ENCODE measurements at places on chromosomes 2 and 18.

GRCh38 chr2:240189686-240190085, 49.2 kb upstream of the OTOS start:
- H3K27me3 ChIP-seq: peaks cover 44% of the 10 kb centered on the region
- no peak for DNase-seq
- no peak overlapping the region for H3K27ac ChIP-seq
- H3K4me3 ChIP-seq: no peak overlapping the region
- H3K36me3 ChIP-seq: peaks cover 4% of the 10 kb centered on the region

DNA sequence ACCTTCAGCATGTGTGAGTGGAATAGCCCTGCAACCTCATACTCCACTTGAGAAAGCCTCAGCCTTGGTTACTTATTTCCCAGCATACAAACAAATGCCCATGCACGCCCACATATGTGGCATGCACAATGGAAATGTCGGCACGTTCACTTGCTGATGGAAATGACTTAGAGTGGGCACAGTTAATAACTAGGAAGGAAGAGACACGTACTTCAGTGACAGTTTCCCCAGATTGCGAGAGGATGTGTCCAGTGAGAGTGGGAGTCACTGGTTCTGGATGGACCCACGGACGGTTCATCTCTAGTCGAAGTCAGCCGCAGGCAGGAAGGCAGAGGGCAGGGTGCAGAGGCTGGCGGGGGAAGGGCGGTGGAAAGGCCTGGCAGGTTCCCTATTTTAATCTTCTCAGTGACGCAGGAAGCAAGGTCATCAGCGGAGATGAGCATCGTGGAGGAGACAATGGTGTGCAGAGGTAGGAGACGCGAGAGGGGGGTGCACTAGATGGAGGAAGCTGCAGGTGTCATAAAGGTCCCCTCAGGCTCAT, 350.7 kb upstream of the MYT1L start:
- no peaks in the 10 kb centered on the region for H3K36me3 ChIP-seq
- H3K4me1 ChIP-seq: peaks cover 40% of the 10 kb centered on the region
- no peak for DNase-seq
- no peak overlapping the region for H3K4me3 ChIP-seq

DNA sequence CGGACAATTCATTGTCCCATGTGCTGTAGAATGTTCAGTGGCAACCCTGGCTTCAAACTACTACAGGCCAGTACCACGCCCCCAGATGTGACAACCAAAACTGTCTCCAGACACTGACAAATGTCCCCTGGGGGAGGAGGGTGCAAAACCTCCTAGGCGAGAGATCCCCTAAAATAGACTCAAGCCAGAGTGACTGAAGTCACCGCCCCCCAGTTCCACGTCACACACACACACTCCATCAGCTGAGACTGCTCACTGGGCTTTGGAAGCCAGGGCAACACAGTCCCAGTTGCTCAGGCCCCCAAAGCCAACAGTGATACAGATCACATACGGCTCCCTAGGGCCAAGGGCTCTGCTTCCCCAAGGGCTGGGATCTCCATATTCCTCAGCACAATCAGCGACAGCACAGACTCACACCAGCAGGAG, 19.1 kb downstream of the HDAC4 start:
- H3K4me3 ChIP-seq: peak overlapping the region; percentile 92
- H3K4me1 ChIP-seq: peaks cover 57% of the 10 kb centered on the region
- H3K36me3 ChIP-seq: peaks cover 1% of the 10 kb centered on the region
- DNase-seq: peak; percentile 43
- no peaks in the 10 kb centered on the region for H3K27me3 ChIP-seq
- H3K27ac ChIP-seq: peak overlapping the region; percentile 96

DNA sequence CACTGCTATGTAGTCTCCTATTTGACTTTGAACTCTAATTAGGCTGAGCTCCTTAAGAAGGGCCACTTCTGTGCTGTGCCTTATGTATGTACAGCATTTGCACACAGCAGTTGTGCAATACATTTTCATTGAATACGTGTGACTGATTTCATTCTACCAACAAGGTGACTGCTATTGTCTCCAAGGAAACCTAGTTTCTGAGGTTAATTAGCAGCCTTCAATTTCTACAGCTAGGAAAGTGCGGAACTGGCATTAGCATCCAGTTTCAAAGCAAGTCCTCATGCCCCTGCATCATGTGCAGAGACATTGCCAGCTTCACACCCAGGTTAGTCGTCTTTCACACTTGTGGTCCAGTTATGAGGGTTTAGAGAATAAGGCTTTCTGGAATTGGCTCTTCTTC, 58.6 kb downstream of the NCK2 start:
- H3K4me1 ChIP-seq: peaks cover 100% of the 10 kb centered on the region
- no peaks in the 10 kb centered on the region for H3K27me3 ChIP-seq
- H3K27ac ChIP-seq: peak overlapping the region; percentile 97
- H3K36me3 ChIP-seq: peaks cover 9% of the 10 kb centered on the region
- DNase-seq: no peak

GRCh38 chr2:48430528-48431094, 99.3 kb upstream of the STON1 start:
- H3K4me3 ChIP-seq: no peak overlapping the region
- H3K4me1 ChIP-seq: no peaks in the 10 kb centered on the region
- no peak for DNase-seq
- H3K36me3 ChIP-seq: no peaks in the 10 kb centered on the region

DNA sequence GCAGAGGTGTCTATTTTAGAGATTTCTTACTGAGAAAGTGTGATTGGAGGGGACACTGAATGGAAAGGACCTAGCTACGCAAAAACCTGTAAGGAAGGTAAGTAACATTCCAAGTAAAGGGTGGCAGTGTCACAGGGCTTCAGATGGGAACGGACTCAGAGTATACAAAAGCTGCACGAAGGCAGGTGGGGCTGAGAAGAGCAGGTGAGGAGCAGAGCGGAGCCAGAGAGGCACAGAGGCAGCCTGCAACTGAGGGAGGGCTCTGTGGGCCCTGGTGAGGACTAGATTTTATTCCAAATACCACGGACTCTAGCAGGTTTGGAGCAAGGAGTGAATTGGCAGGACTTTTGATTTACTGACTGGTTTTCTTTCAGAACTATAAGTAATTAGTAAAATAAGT, 331.3 kb upstream of the PKDCC start:
- no peaks in the 10 kb centered on the region for H3K36me3 ChIP-seq
- no peak overlapping the region for H3K4me3 ChIP-seq
- no peaks in the 10 kb centered on the region for H3K27me3 ChIP-seq
- no peaks in the 10 kb centered on the region for H3K4me1 ChIP-seq

DNA sequence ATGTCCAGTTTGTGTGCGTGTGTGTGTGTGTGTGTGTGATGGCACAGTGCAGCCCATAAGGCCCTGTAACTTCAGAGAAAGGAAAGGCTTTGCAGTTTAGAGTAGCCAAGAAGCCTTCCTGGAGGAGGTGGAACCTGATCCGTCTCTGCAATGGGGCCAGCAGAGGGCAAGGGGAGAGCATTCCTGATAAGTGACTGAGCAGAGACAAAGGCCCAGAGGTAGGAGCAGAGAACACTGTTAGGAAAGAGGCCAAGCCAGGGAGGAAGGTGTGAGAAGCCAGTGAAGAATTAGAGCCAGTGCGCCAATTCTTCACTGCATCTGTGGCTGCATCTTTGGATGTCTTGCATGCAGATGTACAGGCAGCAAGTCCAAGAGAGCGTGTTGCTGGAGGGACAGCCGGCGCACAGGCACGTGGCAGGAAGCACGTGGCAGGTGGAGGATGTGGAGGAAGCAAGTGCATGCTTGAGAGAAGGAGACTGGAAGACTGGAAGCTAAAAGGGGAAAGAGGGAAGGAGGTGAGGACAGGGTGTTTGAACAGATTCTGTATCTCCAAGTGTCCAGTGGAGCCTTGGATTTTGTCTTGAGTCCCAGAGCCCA, 196.3 kb downstream of the CTIF start:
- H3K27me3 ChIP-seq: no peaks in the 10 kb centered on the region
- no peak for DNase-seq
- H3K36me3 ChIP-seq: no peaks in the 10 kb centered on the region
- no peak overlapping the region for H3K4me3 ChIP-seq
- no peaks in the 10 kb centered on the region for H3K4me1 ChIP-seq

DNA sequence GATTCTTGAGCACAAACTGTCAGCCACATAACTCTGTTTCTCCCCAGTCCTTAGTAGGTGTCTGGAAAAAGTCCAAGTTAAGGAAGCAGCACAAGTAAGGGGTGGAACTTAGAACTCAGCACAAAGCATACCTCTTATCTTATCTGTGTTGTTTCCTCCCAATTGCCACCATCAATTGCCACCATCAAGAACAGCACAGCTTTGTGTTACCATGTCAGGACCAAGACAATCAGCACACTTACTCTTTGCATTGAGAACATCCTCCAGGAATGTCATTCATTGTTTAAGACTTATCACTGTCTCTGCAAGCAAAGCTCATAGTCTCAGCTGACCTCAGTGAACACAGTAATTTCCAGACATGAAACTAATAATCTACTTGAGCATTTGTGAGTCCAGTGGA, 212.7 kb upstream of the FSHR start:
- H3K4me1 ChIP-seq: no peaks in the 10 kb centered on the region
- H3K4me3 ChIP-seq: no peak overlapping the region
- DNase-seq: no peak
- no peaks in the 10 kb centered on the region for H3K27me3 ChIP-seq

- H3K27ac ChIP-seq: peak overlapping the region; percentile 98
- H3K36me3 ChIP-seq: peaks cover 49% of the 10 kb centered on the region
- DNase-seq: no peak
- peak overlapping the region; percentile 99 for H3K4me3 ChIP-seq
- H3K4me1 ChIP-seq: peaks cover 80% of the 10 kb centered on the region
- no peaks in the 10 kb centered on the region for H3K27me3 ChIP-seq
Observed at GRCh38 chr2:113892004-113892710, 2.3 kb downstream of the ACTR3 start.

GRCh38 chr2:159111346-159111927, 143.0 kb downstream of the TANC1 start:
- H3K27me3 ChIP-seq: no peaks in the 10 kb centered on the region
- no peaks in the 10 kb centered on the region for H3K4me1 ChIP-seq
- H3K27ac ChIP-seq: no peak overlapping the region
- no peak overlapping the region for H3K4me3 ChIP-seq
- no peak for DNase-seq
- no peaks in the 10 kb centered on the region for H3K36me3 ChIP-seq

DNA sequence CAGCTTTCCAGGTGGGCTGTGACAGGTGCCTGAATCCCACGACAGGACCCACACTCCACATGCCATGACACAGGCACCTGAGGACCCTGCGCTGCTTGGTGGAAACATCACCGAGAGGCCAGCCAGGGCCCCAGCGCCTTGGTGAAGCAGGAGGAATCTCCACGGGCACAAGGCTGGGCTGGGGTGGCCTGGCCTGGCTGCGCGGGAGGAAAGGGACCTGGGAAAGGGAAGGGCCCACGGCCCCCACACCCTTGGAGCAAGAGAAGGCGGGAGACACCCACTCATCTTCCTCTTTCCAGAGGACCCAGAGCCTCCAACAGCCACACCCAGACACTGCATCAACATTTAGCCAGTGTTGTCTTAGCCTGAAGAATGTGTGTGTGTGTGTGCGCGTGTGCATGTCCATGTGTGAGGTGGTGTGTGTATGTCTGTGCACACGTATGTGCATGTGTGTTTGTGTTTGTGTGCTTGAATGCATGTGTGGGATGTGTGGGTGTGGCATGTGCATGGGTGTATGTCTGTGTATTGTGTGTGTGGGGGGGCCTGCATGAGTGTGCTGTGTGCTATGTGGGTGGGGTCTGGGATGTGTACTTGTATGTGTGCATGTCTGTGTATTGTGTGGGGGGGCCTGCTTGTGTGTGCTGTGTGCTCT, 6.3 kb upstream of the OTOS start:
- no peaks in the 10 kb centered on the region for H3K27me3 ChIP-seq
- H3K4me1 ChIP-seq: no peaks in the 10 kb centered on the region
- H3K36me3 ChIP-seq: no peaks in the 10 kb centered on the region

DNA sequence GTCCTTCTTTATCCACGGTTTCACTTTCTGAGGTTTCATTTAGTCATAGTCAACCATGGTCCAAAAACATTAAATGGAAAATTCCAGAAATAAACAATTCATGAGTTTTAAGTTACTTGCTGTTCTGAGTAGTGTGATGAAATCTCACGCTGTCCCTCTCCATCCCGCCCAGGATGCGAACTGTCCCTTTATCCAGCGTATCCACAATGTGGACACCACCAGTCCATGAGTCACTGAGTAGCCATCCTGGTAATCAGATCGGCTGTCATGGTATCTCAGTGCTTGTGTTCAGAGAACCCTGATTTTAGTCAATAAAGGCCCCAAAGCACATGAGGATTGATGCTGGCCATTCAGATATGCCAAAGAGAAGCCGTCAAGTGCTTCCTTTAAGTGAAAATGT, 3.7 kb downstream of the SP140L start:
- H3K4me3 ChIP-seq: peak overlapping the region; percentile 96
- no peak for DNase-seq
- peaks cover 87% of the 10 kb centered on the region for H3K4me1 ChIP-seq

Data from activated T-cell treated with anti-CD3 and anti-CD28 coated beads, Interleukin-2, amount 50 U/mL, for 72 hours (primary cell).